Activated effector memory CD4-positive, alpha-beta T cell treated with anti-CD3 and anti-CD28 coated beads, Interleukin-2, amount 50 U/mL, for 16 hours (primary cell): ENCODE measurements at places on chromosomes 12 and 14.

DNA sequence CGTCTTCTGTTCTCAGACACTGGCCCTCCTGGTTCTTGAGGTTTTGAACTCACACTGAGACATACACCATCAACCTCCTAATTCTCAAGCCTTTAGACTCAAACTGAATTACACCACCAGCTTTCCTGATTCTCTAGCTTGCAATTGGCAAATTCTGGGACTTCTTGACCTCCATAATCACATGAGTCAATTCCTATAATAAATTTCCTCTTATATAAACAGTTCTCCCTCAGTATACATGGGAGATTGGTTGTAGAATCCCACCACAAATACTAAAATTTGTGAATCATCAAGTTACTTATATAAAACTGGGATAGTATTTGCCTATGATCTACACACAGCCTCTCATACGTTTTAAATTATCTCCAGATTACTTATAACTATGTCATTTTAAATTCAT, 162.2 kb downstream of the DIO2 start:
- no peak for DNase-seq

DNA sequence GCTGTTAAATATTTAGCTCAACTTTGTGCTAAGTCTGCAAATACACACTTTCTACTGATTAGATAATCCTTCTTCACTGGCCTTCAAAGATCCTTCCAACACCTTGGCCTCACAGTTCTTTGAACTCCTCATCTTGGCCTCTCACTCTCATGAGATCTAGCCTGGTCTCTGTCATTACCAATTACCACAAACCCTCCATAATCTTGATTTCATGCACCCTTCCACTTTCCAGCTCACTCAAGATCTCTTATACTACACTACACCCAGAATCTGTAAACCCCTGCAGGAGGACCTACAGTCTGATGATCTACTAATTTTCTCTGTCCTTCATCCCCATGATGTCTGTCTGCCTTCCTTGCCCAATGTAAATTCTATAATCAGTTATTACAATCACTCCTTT, 71.1 kb downstream of the DUSP16 start:
- DNase-seq: no peak

DNA sequence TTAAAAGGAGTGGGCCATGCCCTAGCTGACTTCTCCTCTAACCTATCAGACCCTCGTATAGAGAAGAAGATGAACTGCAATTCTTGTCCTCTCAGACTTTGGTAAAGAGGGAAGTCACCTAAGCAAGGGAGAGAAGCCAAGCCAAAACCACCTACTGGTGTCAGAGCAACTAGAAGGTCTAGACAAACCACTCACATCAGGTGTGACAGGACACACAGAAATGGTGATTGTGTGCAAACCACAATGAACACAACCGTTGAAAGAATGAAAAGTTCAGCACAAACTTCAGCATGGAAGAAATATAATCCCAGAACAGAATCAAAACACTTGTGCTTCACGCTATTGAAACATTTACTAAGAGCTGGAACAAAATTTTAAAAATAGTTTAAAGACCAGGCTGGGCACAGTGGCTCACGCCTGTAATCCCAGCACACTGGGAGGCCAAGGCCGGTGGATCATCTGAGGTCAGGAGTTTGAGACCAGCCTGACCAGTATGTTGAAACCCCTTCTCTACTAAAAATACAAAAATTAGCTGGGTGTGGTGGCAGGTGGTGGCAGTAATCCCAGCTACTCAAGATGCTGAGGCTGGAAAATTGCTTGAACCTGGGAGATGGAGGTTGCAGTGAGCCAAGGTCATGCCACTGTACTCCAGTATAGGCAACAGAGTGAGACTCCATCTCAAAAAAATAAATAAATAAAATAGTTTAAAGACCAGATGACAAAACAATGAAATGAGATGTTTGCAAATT, 56.2 kb upstream of the NTF3 start:
- DNase-seq: no peak

- DNase-seq: no peak
Observed at GRCh38 chr12:82600379-82600778, 86.3 kb upstream of the TMTC2 start.

GRCh38 chr12:39619316-39619659, 315 bp downstream of the ABCD2 start:
- DNase-seq: peak; percentile 70

- DNase-seq: no peak
Observed at GRCh38 chr14:27613102-27613501, 1015.3 kb upstream of the NOVA1 start.
